ENCODE measurements at places on chromosomes 6 and 20. TPM values are rescaled to one million over a fixed set of nuclear protein-coding genes. Genes with fewer than 3 reads are reported as not detected.

TP53TG5 gene
- 0.76 TPM for total RNA-seq

DNA sequence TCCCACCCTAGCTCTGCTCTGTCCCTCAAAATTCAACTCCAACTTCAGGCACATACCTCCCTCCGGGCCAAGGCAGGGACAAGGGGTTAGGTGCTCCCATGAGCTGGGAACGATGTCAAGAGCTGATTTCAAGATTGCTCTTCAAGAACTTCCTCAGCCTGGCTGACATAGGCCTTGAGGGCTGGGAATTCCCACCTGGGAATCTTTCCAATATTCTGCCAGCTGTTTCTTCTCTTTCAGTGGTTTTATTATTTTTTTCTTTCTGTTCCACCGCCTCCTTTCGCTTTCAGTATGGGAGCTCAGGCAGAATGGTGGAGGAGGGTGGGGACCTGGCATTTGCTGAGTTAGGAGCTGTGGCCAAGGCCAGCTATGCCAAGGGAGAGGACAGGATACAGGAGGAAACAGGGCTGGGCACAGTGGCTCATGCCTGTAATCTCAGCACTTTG lies 33.7 kb downstream of the SRSF3 start:
- no peak for DNase-seq

GRCh38 chr20:63854766-63855362 lies 6.4 kb upstream of the ABHD16B start:
- DNase-seq, result no peak

HLA-DQB1 gene
- total RNA-seq, result 2.1 TPM

ULBP1 gene
- 12.4 TPM for total RNA-seq

DNA sequence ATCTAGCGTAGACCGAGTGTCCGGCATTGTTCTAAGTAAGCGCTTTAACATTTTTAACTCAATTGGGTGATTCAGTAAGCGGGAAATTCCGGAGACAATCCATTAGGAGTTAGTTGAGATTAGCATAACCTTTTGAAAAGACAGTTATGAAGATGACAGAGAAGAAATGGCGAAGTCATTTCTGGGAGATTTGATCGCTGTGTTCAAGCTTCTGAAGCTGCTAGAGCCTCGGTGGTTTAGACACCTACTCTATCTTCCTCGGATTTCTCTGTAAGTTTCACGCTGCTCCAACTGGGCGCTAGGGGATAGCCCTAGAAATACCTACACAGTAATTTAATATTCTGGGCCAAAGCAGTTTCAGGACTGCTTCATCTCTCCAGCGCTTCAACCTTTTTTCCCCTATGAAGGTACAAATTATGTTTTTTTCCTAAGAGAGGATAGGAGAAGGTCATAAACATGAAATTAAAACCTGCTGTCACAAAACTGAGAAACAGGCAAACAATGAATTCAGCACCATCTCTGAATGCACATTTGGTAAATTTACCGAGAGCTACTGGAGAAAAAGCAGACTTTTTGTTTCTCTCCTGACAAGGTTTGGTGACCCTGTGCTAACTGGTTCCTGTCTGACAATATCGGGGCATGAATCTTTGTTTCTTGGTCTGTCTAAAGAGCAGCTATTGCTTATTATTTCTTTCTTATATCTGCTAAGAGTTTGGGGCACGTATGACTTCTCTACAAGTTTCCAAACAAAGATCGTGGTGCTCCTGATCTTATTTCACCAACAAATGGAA lies 22.4 kb downstream of the ZNF311 start:
- no peak for DNase-seq

DNA sequence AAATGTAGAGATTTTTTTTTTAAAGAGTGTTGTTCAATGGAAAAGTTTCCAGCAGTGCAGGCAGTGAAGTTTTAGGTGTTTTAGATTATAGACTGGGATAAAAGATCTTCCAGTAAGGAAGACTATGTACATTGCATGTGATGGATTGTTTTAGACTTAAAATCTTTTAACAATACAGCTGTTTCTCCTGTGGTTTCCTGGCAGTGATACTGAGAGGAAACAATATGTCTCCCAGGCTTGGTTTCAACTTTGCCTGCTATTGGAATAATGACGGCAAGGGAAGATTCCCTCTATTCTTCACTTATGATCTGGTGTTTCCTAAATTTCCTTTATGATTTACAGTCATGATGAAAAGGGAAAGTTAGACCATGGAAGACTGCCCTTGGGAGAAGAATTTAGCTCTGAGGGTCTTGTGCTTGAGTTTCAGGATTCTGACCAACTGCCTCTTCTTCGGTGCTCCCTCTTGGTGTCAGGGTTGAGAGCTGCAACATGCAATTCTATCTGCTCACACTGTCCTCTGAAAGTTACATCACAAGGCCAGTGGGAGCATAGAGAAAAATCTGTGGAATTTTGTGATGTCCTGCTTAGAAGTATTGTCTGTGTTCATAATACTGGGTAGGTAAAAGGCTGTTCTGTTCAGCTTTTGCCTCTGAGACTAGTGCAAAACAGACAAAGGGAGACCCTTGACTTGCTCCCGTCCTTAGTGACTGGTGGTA lies 262.8 kb upstream of the MAN1A1 start:
- no peak for DNase-seq

ZBP1 gene
- not detected for total RNA-seq

- no peak for DNase-seq
Measured at GRCh38 chr20:8527998-8528723, 396.1 kb downstream of the PLCB1 start.

GRCh38 chr6:152170702-152171667 lies 363.5 kb downstream of the ESR1 start:
- DNase-seq, result no peak

DNA sequence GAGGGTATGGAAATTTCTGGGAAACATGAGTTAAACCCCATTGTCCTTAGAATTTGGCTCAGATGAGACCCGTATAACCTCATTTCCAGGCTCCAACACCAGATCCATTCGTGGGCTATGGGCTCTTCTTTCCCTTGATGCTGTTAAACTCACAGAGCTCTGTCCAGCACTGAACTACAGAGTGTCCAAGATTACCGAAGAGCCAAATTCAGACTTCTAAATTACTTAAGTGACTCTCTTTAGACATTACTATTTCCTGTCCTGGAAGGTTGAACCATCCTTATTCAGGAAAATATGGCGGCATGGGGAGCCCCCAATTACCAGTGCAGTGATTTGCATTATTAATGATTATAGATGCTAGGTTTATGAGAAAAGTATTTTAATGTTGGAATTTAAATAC lies 124.9 kb upstream of the EDN1 start:
- no peak for DNase-seq

DNA sequence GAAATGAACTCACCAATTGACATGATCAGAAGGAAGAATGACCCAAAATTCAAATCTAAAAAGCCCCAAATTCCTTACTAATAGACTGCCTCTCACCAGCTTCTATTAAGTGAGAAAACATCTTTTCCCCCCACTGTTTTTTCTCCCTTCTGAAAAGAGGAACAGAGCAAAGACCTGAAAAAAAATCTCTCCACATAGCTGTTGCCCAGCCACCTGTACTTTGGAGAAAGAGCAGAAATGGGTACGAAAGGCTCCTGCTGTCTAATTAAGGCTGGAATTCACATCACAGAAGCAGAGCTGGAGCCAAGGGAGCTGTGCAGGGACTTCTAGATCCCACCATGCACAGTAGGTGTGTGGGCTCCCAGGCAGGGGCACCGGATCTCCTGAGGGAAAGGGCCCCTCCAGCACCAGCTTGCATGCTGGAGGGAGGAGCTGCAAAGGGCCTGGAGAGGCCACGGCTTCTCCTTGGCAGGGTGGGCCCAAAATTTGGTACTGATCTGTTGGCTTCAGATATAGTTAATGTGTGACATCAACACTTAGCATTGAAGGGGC lies 73.2 kb upstream of the DUSP22 start:
- no peak for DNase-seq

DNA sequence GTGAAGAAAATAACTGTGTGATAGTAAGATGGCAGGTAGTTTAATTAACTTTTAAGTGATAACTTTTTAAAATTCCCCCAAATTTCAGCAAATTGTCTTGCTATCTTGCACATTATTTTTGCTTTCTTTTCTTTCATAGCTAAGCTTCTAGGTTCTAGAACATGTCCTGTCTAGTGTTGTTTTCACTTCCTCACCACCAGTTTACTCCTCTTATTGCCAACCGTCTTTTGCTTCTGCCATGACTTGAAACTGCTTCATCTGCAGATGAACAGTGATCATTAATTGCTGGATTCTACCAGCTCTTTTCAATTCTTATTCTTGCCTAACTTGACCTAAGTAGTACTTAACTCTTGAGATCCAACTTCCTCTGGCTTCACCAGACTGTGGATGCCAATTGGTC lies 137.8 kb downstream of the CENPW start:
- no peak for DNase-seq

GRCh38 chr6:148700741-148701311 lies 46.0 kb upstream of the UST start:
- no peak for DNase-seq

TNF gene
- total RNA-seq, result 0.59 TPM

DNA sequence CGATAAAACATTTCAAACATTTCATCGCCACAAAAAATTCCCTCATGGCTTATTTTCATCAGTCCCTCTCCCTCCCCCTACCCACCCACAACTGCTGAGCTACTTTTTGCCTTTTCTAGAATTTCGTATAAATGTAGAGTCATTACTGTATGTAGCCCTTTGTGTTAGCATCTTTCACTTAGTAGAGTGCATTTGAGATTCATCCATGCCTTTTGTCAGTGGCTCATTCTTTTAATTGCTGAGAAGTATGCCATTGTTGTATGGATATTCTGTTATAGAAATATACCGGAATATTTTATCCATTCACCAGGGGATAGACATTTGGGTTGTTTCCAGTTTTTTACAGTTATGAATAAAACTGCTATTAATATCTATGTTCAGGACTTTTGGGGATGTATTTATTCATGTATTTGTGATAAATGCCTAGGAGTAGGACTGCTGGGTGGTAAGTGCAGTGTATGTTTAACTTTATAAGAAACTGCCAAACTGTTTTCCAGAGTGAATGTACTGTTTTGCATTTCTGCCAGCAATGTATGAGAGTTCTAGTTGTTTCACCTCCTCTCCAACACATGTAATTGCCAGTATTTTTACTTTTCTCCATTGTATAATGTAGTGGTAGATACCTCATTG lies 50.4 kb downstream of the FOXO3 start:
- DNase-seq, result no peak

- no peak for DNase-seq
Measured at GRCh38 chr6:97145691-97146090, 137.3 kb downstream of the MMS22L start.

DNA sequence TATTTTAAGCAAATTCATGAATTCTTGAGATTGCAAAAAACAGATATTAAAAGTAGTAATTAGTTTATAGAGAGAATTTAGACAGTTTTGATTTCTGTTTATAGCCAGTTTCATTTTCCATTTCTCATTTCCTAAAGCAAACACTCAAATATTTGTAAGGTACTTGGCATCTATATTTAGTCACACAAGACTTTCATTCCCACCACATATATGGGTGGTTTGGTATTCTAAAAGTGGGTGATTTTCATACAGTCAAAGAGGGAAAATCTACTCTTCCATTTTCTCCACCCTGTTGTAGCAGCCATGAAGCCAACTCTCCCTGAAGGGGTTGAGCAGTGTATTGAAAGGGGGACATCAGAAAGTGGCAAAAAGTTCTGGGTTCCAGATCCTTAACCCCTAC lies 181.1 kb upstream of the SUPT3H start:
- DNase-seq, result no peak

DNA sequence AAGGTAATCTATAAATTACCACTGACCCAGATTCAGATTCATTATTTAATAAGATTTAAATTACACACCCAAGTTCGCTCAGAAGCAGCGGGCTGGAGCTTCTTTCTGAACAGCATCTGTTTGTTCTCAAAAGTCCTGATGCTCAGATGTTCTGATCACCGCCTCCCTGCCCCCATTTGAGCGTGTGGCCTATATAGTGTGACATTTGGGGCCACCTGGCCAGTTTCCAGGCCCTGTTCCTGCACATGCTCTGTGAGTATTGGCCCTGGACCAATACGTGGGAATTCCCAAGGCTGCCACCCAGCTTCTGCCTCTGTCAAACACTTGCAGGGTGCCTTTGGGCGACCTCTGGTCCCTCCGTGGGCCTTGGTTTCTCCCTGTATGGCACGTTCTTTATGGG lies 228.8 kb downstream of the TFAP2C start:
- no peak for DNase-seq
